ENCODE measurements at places on chromosomes 5 and 9. TPM values are rescaled to one million over a fixed set of nuclear protein-coding genes. Genes with fewer than 3 reads are reported as not detected.

DNA sequence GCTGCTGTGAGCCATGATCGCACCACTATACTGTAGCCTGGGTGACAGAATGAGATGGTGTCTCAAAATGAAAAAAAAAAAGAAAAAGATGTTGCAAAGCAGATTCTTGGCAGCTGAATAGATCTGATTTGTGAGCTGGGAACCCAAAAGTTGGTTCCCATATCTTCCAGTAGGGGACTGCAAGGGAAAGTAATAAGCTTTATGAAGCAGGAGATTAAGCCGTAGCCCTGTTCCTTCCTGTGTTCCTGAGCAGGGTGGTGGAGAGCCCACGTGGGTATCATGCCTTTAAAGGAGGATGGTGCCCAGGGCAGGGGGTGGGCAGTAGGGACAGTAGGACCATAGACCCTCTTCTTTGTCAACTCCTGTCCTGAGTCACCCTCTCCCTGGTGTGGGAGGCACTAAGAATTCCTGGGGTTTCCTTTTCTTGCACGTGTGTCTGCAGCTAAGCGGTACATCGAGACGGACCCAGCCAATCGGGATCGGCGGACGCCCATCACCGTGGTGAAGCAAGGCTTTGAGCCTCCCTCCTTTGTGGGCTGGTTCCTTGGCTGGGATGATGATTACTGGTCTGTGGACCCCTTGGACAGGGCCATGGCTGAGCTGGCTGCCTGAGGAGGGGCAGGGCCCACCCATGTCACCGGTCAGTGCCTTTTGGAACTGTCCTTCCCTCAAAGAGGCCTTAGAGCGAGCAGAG is 37.9 kb downstream of the STOM start:
- no peak for DNase-seq

DNA sequence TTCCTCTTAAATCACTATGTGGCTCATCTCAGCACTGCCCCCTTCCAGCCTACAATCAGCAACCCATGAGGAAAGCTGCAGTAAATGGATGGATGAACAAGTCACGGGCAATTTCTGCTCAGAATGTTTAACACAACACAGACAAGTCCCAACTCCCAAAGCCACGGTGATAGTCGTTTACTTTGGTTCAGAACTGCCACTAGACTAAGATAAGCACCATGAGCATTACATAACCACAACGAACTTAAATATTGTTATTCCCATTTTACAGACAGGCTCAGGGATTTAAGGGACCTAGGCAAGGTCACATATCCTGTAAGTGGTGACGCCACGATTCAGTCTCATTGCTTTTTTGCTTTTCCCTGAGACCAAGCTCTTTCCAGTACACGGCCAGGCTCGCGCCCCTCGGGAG is 2.0 kb upstream of the SMIM27 start:
- peak; percentile 10 for DNase-seq

DNA sequence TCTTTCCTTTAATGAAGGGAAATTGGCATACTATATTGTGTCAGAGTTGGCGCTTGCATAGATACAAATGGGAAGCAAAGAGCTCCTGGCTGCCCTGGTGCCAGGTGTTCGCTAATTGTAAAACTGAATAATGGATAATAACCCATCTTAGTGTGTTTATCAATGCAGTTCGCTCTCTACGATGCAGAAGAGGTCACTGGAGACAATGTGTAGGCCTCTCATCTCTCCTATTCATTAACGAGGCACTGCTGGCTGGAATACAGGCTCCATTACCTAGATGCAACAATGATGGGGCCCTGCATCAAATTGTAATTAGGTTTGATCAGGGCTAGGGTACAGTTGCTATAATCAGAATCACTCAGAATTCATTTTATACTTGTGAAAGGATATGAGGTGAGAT is 171.0 kb downstream of the RMI1 start:
- no peak for DNase-seq

DNA sequence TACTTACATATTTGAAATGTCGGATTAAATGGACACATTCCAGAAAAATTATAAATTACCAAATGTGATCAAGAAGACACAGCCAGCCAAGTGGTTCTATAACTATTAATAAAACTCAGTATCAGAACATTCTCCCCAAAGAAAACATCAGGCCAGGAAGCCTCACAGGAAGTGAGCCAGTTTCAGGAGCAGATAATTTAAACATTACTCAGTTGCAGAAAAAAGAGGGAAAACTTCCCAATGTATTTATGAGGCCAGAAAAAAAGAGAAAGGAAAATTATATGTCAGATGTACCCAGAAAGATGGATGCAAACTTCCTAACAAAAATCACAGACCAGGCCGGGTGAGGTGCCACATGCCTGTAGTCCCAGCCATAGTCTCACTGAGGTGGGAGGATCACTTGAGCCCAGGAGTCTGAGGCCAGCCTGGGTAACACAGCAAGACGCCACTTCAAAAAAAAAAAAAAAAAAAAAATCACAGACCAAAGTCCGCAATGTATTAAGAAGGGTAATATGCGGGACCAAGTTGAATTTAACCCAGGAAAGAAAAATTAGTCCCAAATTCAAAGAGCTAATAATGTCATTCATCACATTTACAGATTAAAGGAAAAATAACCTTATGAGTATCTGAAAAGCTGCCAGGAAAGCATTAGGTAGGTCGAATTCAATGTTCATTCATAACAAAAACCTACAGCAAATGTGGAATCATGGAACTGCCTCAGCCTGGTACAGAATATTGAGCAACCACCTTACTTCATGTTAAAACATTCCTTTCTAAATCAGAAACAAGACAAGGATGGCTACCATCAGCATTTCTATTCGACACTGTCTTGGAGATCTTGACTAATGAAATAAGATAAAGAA is 37.2 kb upstream of the NRARP start:
- no peak for DNase-seq

CARD9 gene
- total RNA-seq: 1.4 TPM

All from epithelial cell of proximal tubule (primary cell).